Stimulated activated CD4-positive, alpha-beta T cell treated with anti-CD3 and anti-CD28 coated beads, Interleukin-1b, Interleukin-23, amount 100 ng/mL, for 1 hour (primary cell): ENCODE measurements at places on chromosomes 4 and X.

GRCh38 chrX:18970465-18970864 lies 13.4 kb downstream of the PHKA2 start:
- no peak for DNase-seq

- DNase-seq, result no peak
These were observed 73.1 kb downstream of the WFS1 start for GRCh38 chr4:6342530-6343293.

DNA sequence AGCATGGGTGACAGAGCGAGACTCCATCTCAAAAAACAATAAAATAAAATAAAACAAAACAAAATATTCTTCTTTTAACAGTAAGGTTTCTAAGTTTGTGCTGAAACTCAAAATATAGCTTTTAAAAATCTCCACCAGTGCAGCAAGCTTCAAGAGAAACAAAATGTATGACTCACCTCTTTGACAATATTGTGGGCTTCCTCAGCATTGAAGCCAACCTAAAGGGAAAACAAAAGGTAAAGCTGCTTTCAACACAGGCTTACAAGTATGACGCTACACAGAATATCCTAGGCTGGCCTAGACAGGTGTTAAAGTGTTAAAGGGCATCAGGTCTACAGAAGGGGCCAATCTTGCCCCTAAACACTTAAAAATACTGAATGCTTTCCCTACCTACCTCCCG lies 1.2 kb downstream of the DYNLT3 start:
- no peak for DNase-seq

DNA sequence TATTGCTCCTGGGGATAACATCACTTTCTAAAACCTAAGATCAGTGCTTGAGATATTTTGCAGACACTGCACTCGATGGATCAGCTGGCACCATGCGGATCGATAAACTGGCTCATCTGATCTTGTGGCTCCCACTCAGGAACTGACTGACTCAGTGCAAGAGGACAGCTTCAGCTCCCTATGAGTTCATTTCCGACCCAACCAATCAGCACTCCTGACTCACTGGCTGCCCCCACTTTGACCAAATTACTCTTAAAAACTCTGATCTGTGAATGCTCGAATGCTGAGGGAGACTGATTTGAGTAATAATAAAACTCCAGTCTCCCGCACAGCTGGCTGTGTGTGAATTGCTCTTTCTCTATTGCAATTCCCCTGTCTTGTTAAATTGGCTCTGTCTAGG lies 110.1 kb downstream of the ANAPC4 start:
- no peak for DNase-seq

- no peak for DNase-seq
These were observed 7.5 kb downstream of the FRYL start for GRCh38 chr4:48772556-48772955.

GRCh38 chr4:164509951-164510350 lies 244.0 kb upstream of the SMIM31 start:
- no peak for DNase-seq
